ENCODE measurements at places on chromosomes 12 and 14.

- no peak overlapping the region for H3K4me3 ChIP-seq
- H3K27me3 ChIP-seq = no peaks in the 10 kb centered on the region
- H3K36me3 ChIP-seq = peaks cover 13% of the 10 kb centered on the region
- H3K27ac ChIP-seq = no peak overlapping the region
- DNase-seq = no peak
These were observed 22.8 kb downstream of the UTP20 start for GRCh38 chr12:101302741-101303140.

GRCh38 chr12:19018302-19018970 lies 111.1 kb upstream of the PLEKHA5 start:
- no peaks in the 10 kb centered on the region for H3K27me3 ChIP-seq
- H3K4me1 ChIP-seq = peaks cover 4% of the 10 kb centered on the region
- no peaks in the 10 kb centered on the region for H3K36me3 ChIP-seq
- no peak overlapping the region for H3K27ac ChIP-seq

DNA sequence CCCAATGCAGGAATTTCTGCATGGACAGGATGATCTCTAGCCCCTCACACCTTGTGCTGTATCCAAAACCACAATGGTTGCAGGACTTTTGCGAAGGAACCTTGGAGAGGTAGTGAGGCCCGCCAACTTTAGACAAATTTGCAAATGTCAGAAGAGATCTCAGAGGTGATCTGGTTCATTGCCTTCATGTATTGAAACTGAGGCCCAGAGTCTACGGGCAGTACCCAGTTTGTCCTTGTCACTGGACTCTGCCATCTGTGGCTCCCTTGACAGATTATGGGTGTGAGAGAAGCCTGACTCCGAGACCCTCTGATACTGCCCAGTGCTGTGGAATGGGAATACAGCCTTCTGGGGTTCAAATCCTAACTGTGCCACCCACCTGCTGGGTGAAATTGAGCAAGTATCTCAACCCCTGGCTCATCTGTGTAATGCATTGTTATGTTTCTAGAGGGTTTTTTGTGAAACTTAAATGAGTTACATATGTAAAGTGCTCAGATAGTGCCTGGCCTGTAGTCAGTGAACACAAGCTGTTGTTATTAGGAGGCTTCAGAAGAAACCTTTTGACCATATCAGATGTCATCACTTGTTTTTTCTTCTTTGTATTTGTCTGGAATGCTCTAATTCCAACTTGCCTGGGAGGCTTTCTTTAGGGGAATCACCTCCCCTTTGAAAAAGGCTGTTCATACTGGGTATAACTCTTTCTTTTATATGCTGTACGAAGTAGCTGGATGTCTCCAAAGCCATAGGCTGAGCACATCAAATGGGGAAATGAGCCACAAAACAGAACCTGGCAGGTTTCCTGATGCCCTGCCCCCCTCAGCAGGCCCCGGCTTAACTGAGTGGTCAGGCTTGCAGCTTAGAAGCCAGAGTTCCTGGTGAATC lies 71.4 kb upstream of the SRSF5 start:
- H3K36me3 ChIP-seq = no peaks in the 10 kb centered on the region
- no peak overlapping the region for H3K27ac ChIP-seq
- DNase-seq = no peak
- H3K4me1 ChIP-seq = peaks cover 87% of the 10 kb centered on the region
- H3K4me3 ChIP-seq = no peak overlapping the region

DNA sequence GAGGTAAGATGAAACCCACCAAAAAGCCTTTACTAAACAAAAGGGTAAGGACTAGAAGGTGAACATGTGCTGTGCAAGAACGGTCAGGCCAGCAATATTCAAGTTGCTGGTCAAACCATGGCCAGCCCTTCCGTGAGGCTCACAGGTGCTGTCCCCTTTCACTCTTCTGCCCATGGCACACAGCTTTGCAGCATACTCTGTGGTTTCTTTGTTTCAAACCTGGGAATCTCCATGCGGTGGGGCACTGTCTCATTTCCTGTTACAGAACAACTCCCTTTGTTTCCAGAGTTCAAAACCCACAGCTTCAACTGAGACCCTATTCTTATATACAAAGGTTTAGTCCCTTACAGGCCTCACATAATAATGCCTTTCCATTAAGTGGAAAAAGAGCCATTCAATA lies 1.7 kb upstream of the OVCH1 start:
- H3K27me3 ChIP-seq = no peaks in the 10 kb centered on the region
- H3K4me1 ChIP-seq = no peaks in the 10 kb centered on the region
- no peaks in the 10 kb centered on the region for H3K36me3 ChIP-seq
- no peak overlapping the region for H3K27ac ChIP-seq
- H3K4me3 ChIP-seq = no peak overlapping the region

DNA sequence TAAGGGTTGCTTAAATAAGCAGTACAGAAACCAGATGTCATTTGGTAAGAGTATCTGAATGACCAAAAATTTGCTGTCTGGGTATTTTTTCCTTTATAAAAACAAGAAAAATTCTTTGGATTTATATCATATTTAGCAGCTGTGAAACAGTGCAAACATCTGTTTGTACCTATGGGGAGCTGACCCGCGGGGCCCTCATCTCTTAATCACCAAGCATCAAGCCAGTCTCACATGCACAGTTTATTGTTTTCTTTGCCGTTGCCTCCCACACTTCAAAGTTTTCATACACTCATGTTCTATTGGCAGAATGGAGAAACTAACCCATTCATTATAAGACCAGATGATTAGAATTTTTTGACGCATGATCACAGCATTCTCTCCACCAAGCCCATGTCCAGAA lies 142.2 kb downstream of the BMP4 start:
- no peaks in the 10 kb centered on the region for H3K4me1 ChIP-seq
- no peak for DNase-seq
- H3K36me3 ChIP-seq = no peaks in the 10 kb centered on the region

DNA sequence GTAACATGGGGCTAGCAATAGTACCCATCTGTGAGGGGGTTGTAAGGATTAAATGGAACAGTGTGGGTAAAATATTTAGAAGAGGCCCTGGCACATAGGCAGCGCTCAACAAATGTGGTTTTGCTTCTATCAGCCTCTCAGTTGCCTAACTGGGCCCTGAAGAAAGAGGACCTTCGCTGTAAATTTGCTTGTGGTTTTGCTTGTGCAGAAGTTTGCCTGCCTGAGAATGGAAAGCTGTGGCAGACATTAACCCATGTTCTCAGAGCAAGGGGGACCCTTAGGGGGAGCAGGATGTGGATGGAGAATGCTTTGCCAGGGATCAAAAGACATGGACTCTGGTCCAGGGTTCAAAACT lies 160.1 kb downstream of the BRMS1L start:
- no peaks in the 10 kb centered on the region for H3K27me3 ChIP-seq
- H3K4me1 ChIP-seq = no peaks in the 10 kb centered on the region
- no peak for DNase-seq
- H3K27ac ChIP-seq = no peak overlapping the region

- H3K36me3 ChIP-seq = no peaks in the 10 kb centered on the region
- no peaks in the 10 kb centered on the region for H3K27me3 ChIP-seq
- DNase-seq = no peak
- no peak overlapping the region for H3K4me3 ChIP-seq
- H3K4me1 ChIP-seq = peaks cover 38% of the 10 kb centered on the region
- no peak overlapping the region for H3K27ac ChIP-seq
These were observed 208.9 kb downstream of the CACNA1C start for GRCh38 chr12:2261708-2262107.

- H3K27ac ChIP-seq = no peak overlapping the region
- no peak overlapping the region for H3K4me3 ChIP-seq
- no peaks in the 10 kb centered on the region for H3K36me3 ChIP-seq
- peaks cover 17% of the 10 kb centered on the region for H3K4me1 ChIP-seq
- DNase-seq = no peak
These were observed 208.2 kb upstream of the FOXN3 start for GRCh38 chr14:89625244-89625713.

DNA sequence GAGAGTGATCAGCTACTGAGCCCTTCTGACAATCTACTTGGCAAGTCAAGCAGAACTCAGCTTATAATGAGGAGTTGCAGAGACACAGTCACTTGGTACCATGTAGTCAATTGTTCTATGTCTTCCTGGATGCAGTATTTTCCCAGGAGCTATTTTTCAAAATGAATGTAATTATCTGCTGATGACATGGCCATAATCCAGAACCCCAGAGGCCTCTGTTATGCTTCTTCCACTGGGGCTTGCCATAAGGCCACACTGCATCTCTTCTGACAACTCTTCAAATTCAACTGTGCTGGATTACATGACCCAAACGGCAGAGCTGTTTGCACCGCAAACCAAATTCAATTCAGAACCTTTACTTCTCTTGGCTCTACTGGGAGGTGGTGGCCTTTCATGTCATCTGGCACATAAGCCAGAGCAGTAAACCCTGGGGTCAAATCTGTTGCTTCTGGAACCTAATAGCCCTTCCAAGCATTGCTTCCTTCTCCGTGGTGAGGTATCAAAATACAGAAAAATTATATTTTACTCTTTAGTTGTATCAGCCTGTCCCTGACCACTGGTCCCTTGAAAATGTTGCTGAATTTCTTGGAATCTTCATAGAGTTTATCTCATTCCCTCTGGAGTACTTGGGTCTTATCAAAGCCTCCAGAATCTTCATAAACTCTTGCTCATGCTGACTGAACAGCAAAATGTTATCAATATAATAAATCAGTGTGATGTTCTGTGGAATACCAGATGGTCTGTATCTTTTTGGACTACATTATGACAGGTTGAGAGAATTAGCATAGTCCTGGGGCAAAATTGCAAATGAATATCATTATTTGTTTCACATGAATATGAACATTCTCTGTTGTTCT lies 79.4 kb upstream of the DCN start:
- no peaks in the 10 kb centered on the region for H3K4me1 ChIP-seq
- DNase-seq = no peak
- H3K27ac ChIP-seq = no peak overlapping the region
- H3K27me3 ChIP-seq = no peaks in the 10 kb centered on the region

GRCh38 chr14:37257501-37258070 lies 59.8 kb downstream of the MIPOL1 start:
- H3K4me3 ChIP-seq = no peak overlapping the region
- H3K4me1 ChIP-seq = no peaks in the 10 kb centered on the region
- no peaks in the 10 kb centered on the region for H3K27me3 ChIP-seq
- no peak overlapping the region for H3K27ac ChIP-seq

DNA sequence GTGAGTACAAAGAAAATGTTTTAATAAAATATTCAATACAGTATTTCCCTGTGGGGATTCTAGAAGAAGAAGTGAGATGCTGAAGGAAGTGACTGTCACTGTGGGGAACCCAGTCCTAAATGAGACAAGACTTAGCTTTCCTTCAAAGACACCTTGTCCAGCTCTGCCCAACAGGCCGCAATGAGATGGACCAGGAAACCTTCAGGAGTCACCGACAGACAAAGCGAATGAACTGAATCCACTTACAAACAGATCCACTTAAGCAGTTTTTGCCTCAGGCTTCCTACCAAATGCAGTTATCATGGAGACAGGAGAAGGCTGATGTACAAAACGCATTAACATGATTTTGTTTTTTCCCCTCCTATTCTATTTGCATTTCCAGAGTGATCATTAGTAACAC lies 9.6 kb downstream of the KCNJ8 start:
- H3K4me1 ChIP-seq = no peaks in the 10 kb centered on the region
- H3K4me3 ChIP-seq = no peak overlapping the region
- no peak for DNase-seq
- peaks cover 3% of the 10 kb centered on the region for H3K27me3 ChIP-seq
- H3K36me3 ChIP-seq = no peaks in the 10 kb centered on the region
- H3K27ac ChIP-seq = no peak overlapping the region

- DNase-seq = peak; percentile 65
- H3K27ac ChIP-seq = no peak overlapping the region
- peaks cover 6% of the 10 kb centered on the region for H3K4me1 ChIP-seq
- no peaks in the 10 kb centered on the region for H3K36me3 ChIP-seq
- peak overlapping the region; percentile 79 for H3K4me3 ChIP-seq
These were observed 945 bp upstream of the HIP1R start for GRCh38 chr12:122834104-122834920.

- H3K27me3 ChIP-seq = no peaks in the 10 kb centered on the region
- H3K4me3 ChIP-seq = no peak overlapping the region
- no peak overlapping the region for H3K27ac ChIP-seq
- no peak for DNase-seq
- no peaks in the 10 kb centered on the region for H3K4me1 ChIP-seq
These were observed 34.5 kb downstream of the NAV3 start for GRCh38 chr12:77865178-77865577.

DNA sequence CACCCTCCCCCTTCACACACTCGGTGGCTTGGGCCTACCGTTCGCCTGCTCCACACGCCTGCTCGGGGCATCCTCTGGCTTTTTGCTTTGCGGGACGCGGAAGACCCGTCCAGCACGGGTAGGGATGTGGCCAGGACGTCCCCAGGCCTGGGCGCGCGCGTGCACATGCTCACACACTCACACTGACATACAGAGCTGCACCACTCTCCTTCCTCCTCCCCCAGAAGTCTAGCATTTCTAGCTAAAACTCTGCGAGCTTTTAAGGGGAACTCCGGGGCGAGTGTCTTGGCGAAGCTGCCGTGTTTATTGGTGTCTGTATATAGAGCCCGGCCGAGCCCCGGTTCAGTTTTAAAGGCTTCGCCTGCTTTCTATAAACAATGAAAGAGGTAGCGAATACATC lies 5.0 kb downstream of the TBX5 start:
- H3K4me3 ChIP-seq = no peak overlapping the region
- H3K27ac ChIP-seq = no peak overlapping the region
- no peaks in the 10 kb centered on the region for H3K36me3 ChIP-seq
- no peaks in the 10 kb centered on the region for H3K4me1 ChIP-seq

DNA sequence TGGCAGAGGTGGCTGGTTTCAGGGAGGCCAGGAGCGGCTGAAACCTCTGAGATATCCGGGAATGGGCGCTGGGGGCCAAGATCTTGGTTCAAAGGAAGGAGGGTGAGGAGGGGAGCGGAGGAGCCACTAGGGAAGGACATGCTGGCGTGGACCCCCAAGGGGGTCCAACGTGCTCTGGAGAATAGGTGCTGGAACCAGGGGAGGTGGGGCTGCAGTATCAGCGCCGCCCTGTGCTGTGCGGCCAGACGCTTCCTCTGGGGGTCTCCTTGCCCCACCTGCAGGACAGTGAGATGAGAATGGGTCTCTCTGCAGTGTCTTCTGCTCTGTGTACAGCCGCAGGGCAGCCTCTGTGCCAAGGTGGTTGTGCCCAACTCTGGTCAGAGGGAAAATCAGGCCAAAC lies 2.5 kb downstream of the FAM181A start:
- peaks cover 4% of the 10 kb centered on the region for H3K27me3 ChIP-seq
- no peaks in the 10 kb centered on the region for H3K36me3 ChIP-seq
- no peaks in the 10 kb centered on the region for H3K4me1 ChIP-seq
- no peak for DNase-seq
- H3K4me3 ChIP-seq = no peak overlapping the region

DNA sequence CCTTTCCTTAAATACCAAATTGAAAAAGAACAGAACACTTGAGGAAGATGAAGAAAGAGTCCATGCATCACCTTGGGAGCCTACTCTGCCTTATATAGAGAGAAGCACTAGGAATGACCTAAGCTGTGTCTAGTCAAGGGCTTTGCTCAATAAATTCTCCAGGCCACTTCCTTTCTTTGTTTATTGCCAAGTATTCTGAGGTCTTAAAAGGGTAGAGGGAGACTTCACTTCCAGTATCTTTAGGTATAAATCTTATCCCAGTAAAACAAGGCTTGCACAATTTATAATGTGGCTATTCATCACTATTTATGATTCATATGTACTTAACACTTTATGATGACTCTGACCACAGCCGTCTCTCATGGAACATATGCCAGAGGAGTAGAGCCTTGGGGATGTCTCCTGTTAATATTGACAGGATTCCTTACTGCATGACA lies 85.1 kb upstream of the ARHGAP5 start:
- no peaks in the 10 kb centered on the region for H3K36me3 ChIP-seq
- no peak overlapping the region for H3K4me3 ChIP-seq
- H3K4me1 ChIP-seq = no peaks in the 10 kb centered on the region
- H3K27ac ChIP-seq = no peak overlapping the region
- H3K27me3 ChIP-seq = no peaks in the 10 kb centered on the region
- no peak for DNase-seq

All from common myeloid progenitor, CD34-positive (primary cell).